ENCODE measurements at places on chromosomes 3 and 15.

- H3K27ac ChIP-seq, result no peak within 1 kb of the TSS
- H3K4me3 ChIP-seq, result peak within 1 kb of the TSS; percentile 53
Observed at GRCh38 chr15:23687143-23687470, at the start of gene NDN. TSS of gene NDN (minus strand) at chr15:23687305. CDS start at chr15:23687217, 88 bp downstream.

GRCh38 chr15:63218100-63218808 is 28.8 kb downstream of the RAB8B start:
- no peak for DNase-seq
- no peak overlapping the region for H3K4me3 ChIP-seq
- no peaks in the 10 kb centered on the region for H3K27me3 ChIP-seq
- peaks cover 20% of the 10 kb centered on the region for H3K4me1 ChIP-seq

GRCh38 chr3:194320744-194321243 is 30.3 kb downstream of the CPN2 start:
- no peak overlapping the region for H3K4me3 ChIP-seq
- H3K36me3 ChIP-seq, result no peaks in the 10 kb centered on the region
- no peak overlapping the region for H3K27ac ChIP-seq
- no peaks in the 10 kb centered on the region for H3K27me3 ChIP-seq
- DNase-seq, result no peak

DNA sequence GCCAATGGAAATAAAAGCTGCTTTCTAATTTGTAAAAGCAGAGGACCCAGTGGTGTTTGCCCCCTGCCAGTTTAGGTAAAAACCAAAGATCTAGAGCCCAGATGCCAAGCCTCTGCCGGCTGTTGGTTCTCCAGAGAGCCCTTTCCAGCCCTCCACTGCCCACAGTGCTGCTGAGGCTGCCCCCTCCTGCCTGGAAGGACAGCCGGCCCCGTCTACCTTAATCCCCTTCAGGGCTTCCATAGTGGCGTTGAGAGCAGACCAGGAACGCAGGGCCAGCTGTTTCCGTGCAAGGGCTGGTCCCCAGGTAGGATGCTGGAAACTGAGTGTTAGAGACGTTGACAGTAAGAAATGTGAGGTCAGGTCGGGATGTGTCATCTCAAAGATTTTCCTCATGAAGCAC is 6.9 kb downstream of the ST8SIA2 start:
- H3K4me1 ChIP-seq, result no peaks in the 10 kb centered on the region
- no peak for DNase-seq
- no peaks in the 10 kb centered on the region for H3K27me3 ChIP-seq
- no peaks in the 10 kb centered on the region for H3K36me3 ChIP-seq

DNA sequence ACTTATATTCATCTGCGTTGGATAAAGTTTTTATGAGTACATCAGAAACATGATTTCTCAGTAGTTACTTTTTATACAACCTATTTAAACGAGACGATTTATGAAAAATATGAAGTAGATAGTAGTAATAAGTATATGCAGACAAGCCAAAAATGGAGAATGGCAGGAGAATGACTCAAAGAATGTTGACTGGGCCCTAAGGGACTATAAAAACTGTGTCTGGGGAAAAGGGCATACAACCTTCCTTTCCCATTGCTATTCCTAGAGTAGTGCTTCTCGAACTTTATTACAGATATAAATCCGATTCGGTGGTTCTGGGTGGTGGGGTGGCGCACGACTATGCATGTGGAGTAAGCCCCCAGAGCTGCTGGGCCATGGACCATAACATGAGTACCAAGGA is 558.5 kb downstream of the FOXP1 start:
- H3K36me3 ChIP-seq, result no peaks in the 10 kb centered on the region
- no peak overlapping the region for H3K27ac ChIP-seq
- no peak overlapping the region for H3K4me3 ChIP-seq

All from thyroid gland (tissue), 4 donors.